Stimulated activated CD4-positive, alpha-beta T cell treated with anti-CD3 and anti-CD28 coated beads, Interleukin-1b, Interleukin-23, amount 100 ng/mL, for 1 hour (primary cell): ENCODE measurements at places on chromosomes 12 and 14.

DNA sequence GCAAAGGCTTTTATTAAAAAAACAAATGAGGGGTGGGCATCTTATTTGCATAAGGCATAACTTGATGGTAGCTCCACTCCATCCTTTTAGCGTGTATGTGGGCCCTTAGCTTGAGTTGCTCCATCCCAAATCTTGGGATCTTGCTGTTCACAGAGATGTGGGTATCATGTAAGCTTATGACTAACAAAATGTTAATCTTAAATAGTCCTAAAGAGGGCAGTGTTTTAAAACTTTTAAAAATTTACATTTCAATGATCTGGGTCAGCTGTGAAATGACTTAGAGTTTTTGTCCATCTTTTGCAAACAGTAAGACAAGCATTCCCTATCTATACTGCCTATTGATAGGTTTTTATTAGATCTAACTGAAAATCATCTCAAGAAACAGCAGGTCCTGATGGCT, 86.0 kb downstream of the SLCO1A2 start:
- DNase-seq = no peak

GRCh38 chr12:1863823-1864222, 43.5 kb downstream of the LRTM2 start:
- no peak for DNase-seq

DNA sequence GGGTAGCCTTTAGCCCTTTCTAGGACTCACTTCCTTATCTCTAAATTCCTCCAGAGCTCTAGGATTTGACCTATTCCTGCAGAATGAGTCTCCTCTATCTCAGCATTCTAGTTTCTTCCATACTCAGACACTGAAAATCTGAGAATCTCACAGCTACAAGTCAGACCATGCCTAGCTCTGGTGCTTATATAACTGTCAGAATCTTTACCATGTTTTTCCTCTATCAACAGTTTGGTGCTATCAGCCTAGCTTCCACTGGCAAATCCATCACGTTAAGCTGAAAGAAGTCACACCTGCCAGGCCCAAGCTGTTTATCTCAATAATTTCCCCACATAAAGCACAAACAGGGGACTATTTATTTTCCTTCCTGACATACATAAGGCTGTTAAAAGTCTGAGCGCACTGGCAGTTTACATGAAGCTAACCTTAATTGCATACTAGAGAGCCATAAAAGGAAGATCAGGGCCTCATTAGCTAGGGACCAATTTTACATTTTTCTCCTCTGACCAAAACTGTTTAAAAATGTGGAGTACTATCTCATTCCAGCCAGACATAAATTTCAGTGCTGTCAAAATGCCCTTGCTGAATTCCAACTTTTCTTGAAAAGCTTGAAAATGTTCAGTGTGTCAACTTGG, 270.5 kb downstream of the C12orf75 start:
- DNase-seq = no peak

GRCh38 chr12:45498645-45499044, 230.9 kb upstream of the ARID2 start:
- no peak for DNase-seq

GRCh38 chr14:83994020-83994419, 1535.9 kb upstream of the FLRT2 start:
- no peak for DNase-seq

DNA sequence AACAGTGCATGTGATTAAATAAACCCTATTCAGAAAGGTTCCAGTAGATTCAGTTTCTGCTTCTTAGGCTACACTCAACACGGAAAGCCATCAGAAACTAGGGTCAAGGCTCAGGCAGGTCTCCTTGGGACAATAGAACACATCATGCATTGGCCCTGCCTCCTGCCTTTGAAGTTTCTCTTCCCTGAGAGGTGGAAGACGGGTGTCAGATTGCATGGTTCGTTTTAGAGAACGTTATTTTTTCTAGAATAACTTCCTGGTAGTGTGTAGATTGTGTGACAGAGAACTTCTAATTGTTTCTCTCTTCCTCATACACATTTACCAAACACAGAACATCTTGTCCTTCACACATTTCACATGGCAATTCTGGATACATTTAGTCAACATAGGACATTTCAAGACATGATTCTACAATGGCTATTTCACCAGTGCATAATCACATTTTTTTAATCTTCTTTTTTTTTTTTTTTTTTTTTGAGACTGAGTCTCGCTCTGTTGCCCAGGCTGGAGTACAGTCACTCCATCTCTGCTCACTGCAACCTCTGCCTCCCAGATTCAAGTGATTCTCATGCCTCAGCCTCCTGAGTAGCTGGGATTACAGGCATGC, 106.6 kb upstream of the AMN1 start:
- no peak for DNase-seq

GRCh38 chr14:51653079-51653774, 1.5 kb downstream of the FRMD6 start:
- DNase-seq = no peak
